ENCODE measurements at places on chromosomes 5 and 9.

- DNase-seq = no peak
Observed at GRCh38 chr9:75365196-75365595, 276.9 kb downstream of the OSTF1 start.

DNA sequence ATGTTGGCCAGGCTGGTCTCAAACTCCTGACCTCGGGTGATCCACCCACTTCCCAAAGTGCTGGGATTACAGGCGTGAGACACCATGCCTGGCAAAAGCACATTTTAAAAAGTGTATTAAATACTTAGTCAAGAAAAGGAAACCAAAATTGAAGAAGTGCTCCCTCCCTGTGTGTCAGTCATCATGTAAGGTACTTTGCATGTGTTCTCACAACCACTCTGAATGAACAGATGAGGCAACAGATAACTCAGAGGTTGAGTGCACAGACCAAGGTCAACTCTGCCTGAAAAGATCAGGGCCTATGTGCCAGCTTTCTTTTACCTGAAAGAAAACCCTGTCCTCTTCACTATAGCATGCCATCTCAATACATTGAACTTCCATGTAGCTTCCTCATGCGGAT is 289.7 kb downstream of the MRPS30 start:
- DNase-seq = no peak

DNA sequence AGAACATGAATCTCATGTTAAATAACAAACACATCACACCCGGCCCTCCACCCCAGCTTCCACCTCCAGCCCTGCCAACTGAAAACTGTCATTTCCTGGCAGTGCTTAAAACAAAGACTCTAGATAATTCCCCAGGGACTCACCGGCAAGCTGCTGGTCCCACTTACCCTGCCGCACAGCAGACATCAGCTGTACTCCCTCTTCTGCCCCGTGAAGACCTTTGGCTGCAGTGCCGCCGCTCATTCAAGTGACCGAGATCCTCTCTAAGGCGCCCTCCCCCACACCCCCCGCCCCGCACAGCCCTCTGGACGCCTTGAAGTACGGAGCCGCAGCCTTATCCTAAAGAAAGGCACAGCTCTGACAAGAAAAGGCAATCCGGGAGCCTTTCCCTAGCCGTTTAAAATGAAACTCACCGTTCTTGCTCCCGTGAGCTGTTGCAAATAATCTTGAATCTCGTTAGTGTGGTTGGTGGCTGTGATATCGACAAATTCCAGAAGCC is 434 bp downstream of the GLRX start:
- DNase-seq = peak; percentile 45

GRCh38 chr9:81826517-81826906 is 101.7 kb upstream of the SPATA31D4 start:
- peak; percentile 92 for DNase-seq

- no peak for DNase-seq
Observed at GRCh38 chr5:18113721-18114120, 479.5 kb downstream of the TAF11L14 start.

- DNase-seq = no peak
Observed at GRCh38 chr9:84151640-84152039, 171.0 kb downstream of the RMI1 start.

- no peak for DNase-seq
Observed at GRCh38 chr5:173328844-173329490, 753 bp upstream of the STC2 start.

DNA sequence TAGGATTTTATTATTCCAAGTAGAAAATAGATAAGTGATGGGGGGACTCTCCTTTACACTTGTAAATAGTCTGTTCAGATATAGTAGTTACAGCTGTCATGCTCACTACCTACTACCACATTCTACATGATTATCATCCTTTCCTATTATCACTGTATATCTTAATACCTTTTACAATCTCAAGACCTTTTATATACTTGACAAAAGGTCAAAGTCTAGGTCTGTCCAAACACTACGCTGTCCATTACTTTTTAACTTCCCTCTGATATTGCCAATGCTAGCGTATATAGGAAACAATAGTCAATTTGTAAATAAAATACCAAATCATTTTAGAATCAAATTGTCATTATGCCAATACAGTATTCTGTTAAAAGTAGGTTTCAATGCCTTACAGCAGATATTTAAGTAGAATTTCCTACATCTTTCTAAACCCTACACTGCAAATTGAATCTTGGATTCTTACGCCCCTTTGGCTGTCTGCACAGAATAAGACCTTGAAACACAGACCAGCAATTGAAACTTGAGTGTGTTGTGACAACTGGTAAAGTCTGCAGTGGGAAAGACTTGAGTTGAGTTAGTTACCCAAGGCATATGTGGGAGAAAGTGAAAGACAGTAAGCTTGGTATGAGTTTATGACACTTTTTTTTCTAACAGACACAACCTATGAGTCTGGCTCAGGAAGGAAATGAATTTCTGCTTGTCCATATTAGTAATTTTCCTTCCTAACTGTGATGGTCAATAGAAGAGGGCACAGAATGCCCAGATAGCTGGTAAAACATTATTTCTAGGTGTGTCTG is 827.6 kb upstream of the ACO1 start:
- no peak for DNase-seq

GRCh38 chr9:34992376-34992951 is 2.9 kb downstream of the DNAJB5 start:
- DNase-seq = no peak

Measured in caudate nucleus (tissue), 63 donors.